OCI-M1 (cell line): ENCODE measurements at places on chromosomes 16 and 17.

GRCh38 chr17:82239401-82239925 is 10.6 kb downstream of the SLC16A3 start:
- DNase-seq, result no peak

DNA sequence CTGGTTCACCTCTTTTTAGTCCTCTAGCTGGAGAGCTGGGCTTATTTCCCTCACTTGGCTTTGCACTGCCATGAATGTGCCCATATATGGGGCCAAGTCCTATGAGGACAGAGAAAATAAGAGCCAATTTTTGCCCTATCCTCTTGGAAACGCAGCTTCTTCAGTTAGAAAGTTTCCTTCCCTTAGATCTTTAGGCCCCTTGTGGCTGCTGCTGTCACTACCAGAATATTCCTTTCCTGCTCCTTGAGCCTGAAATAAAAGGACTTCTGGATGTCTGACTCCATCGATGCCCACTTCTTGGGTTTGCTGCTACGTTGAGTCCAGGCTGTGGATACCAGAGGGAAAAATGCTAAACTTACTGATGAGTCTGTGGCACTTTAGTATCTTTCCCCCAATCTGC is 487.1 kb downstream of the GRIN2A start:
- no peak for DNase-seq

GRCh38 chr17:50328363-50329325 is 17.3 kb upstream of the XYLT2 start:
- DNase-seq, result no peak

DNA sequence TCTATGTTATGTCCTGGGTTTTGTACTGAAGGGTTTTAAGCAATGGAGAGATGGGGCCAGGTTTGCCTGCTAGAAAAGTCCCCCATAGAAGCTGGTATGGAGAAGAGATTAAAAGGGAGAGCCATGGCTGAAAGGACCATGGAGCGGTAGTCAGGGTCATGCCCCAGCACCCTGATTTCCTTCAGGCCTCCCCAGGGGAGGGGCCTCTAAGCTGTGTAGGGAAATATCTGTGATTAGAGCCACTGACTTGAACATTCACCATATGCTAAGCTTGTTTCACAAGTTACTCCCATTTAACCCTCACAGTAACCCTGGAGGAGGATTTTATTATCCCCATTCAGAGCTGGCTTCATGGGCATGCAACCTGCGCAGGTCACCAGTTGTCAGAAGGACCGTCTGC is 3.8 kb upstream of the ATP2A3 start:
- DNase-seq, result peak; percentile 12

DNA sequence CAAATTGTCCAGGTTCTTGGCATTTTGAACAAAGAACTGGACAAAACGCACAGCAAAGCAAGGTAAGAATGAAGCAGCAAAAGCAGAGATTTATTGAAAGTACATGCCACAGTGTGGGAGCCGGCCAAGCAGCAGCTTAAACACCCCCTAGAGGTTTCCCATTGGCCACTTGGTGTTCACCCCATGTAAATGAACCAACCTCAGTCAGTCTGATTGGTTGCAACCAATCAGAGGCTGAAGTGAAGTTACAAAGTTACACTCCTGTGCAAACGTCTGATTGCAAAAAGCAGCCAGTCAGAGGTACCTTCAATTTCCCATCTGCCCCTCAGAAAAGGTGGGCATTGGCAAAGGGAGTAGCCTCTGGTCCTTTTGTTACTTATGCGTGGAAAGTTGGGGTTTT is 8.8 kb upstream of the ZNF263 start:
- DNase-seq, result no peak

DNA sequence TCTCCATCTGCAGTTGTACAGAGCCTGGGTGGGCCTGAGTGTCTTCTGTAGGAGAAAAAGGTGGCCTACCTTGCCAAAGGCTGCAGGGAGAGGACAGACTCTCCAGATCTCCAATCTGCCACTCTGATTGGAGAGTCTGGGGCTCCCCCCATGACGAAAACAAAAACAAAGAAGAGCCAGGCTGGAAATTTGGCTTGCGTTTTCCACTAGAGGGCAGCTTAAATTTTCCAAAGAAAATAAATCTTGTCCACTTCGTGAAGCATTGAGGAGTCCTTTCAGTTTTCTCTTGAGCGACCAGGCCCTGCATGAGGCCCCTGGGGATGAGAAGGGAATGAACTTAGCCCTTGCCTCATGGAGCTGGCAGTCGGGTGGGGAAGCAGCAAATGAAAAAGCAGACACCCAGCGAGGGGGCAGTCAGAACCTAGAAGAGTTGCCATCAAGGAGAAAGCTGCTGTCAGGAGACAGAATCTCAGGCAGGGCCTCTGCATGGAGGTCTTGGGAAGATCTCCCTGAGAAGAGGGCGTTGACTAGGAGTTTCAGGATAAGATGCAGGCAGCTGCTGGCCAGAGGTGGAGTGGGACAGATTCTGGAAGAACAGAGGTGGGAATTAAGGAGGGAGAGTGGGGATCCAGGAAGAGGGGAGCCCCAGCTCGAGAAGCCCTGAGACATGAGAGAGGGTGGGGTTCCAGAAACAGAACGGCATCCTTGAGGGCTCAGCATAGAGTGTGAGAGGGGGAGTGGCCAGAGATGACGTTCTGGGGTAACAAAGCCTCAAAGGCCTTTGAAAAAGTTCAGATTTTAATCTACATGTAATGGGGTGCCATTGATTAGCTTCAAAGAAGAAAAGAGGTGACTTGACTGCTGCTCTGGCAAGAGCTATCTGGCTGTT is 8.4 kb upstream of the SHCBP1 start:
- peak; percentile 63 for DNase-seq

GRCh38 chr17:57356719-57357391 is 100.5 kb downstream of the MSI2 start:
- no peak for DNase-seq

DNA sequence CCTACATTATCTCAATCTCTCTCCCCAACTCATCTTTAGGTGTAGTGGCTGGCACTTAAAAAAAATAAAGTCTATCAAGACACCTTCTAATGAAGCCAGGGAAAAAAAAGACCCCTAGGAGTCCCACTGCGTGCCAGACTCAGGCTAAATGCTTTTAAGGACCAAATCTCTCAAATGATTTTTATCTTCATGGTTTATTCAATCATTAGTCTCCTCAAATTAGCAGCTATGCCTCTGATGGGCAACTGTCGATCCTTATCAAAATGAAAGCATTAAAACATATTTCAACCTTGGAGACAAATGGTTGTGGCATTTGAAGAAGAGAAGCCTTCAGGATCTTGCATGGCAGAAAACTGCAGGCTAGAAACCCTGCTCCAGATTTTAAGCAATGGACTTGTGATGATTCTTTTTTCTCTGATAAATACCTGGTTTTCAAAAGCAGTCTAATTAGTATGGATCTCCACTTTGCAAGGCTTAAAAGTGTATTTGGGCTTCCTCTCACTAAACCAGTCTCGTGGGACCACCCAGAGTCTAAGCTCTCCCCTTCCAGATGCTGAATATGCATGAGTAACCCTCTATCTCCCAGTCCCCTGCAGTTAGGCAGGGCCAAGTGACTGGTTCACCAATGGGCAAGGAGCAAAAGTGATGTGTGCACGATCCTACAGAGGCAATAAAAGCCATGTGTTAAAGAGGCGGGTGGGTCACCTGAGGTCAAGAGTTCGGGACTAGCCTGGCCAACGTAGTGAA is 14.9 kb downstream of the ITPRIPL2 start:
- DNase-seq, result no peak

GRCh38 chr17:40560592-40561293 is 4.5 kb downstream of the CCR7 start:
- DNase-seq, result peak; percentile 89

DNA sequence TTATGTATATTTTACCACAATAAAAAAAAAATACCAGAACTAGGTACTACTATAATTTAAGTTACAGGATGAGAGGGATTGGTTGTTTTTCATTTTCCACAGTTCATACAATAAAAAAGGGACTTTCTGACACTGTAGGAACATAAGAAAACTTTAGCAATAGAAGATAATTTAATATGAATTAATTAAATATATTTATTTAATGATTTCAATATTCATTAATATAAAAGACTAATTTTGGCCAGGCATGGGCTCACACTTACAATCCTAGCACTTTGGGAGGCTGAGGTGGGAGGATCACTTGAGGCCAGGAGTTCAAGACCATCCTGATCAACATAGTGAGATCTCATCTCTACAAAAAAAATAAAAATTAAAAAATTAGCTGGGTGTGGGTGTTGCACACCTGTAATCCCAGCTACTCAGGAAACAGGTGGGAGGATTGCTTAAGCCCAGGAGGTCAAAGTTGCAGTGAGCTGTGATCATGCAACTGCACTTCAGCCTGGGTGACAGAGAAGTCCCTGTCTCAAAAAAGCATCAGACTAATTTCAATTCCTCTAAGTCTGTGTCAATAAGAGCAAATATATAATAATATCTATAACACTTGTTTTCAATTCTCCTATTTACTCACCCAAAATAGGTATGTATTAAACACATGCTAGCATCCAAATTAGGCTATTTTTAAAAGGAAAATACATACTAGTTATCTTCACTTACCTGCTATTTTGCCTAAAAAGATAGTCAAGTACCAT is 79.6 kb downstream of the BRIP1 start:
- no peak for DNase-seq

GRCh38 chr17:6059406-6059805 is 10.8 kb upstream of the WSCD1 start:
- DNase-seq, result no peak

DNA sequence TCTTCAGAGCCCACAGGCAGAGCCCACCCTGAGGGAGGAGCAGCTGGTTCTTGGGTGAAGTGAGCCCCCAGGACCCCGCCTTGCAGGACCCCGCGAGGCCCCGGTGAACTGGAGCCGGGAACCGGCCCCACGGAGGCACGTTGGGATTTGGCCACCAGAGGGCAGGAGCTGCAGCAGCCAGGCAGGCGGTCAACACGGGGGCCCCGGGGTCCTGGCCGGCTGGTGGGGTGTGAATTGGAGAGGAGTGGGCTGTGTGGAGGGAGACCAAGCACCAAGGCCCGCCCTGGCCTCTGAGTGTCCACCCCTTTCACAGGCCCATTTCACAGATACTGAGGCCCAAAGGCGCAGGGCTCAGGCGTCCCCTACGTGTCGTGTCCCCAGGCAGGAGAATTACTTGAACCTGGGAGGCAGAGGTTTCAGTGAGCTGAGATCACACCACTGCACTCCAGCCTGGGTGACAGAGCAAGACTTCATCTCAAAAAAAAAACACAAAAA is 2.2 kb downstream of the DPEP1 start:
- DNase-seq, result peak; percentile 23

- peak; percentile 9 for DNase-seq
These were observed 33.8 kb downstream of the GTF3C1 start for GRCh38 chr16:27515874-27516353.

- DNase-seq, result no peak
These were observed 402.6 kb upstream of the KIF2B start for GRCh38 chr17:53420035-53420641.

DNA sequence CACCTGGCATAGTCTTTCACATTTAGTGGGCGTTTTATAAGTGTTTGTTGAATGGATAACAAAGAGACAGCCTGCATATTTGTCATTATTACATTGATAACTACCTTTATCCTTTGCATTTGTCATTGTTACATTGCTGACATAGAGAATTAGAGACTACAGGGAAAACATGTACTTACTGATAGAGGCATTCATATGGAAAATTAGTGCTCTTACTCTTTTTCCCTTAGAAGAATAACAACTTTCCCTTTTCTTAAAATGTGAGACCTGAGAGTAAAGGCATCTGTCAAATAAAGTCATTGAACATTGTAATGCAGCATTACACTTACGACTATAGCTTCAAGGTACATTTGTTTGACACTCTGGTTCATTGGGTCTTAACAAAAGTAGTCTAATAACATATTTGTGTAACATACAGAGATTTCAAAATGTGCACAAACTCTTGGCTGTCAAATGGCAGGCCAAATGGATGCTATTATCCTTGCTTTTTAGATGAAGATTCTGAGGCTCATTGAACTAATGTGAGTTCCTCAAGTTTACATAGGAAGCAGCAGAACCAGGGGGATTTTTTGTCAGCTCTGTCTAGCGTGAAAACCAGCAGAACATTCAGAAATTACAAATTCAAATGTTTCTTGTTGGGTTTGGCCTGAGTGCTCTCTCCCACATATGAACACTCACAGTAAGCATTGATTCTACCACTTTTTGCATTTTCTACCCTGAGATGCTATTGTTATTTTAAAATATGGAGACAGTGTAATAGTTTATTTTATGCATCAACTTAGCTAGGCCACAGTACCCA is 28.5 kb downstream of the SMIM36 start:
- no peak for DNase-seq

- DNase-seq, result no peak
These were observed 6.6 kb upstream of the VASN start for GRCh38 chr16:4365014-4365406.

DNA sequence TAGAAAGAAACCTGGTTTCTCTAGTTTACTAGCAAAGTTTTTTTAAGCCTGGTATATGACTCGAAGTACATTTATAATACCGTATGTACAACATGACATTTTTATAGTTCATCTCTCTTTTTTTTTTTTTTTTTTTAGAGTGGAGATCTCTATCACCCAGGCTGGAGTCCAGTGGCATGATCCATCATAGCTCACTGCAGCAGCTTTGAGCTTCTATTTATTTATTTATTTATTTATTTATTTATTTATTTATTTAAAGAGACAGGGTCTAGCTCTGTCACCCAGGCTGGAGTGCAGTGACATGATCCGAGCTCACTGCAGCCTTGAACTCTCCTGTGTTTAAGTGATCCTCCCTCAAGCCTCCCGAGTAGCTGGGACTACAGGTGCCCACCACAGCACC is 25.9 kb upstream of the VPS4A start:
- no peak for DNase-seq

- DNase-seq, result peak; percentile 47
These were observed 39.2 kb upstream of the USP22 start for GRCh38 chr17:21082001-21082436.

DNA sequence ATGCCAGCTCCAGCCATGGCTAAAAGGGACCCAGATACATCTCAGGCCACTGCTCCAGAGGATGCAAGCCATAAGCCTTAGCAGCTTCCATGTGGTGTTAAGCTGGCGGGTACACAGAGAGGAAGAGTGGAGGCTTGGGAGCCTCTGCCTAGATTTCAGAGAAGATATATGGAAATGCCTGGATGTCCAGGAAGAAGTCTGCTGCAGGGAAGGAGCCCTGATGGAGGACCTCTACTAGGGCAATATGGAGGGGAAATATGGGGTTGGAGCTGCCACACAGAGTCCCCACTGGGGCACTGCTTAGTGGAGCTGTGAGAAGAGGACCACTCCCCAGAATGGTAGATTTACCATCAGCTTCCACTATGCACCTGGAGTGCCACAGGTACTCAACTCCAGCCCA is 32.1 kb downstream of the RNF112 start:
- no peak for DNase-seq
